Astrocyte of the hippocampus (primary cell): ENCODE measurements at places on chromosomes 1 and 21.

DNA sequence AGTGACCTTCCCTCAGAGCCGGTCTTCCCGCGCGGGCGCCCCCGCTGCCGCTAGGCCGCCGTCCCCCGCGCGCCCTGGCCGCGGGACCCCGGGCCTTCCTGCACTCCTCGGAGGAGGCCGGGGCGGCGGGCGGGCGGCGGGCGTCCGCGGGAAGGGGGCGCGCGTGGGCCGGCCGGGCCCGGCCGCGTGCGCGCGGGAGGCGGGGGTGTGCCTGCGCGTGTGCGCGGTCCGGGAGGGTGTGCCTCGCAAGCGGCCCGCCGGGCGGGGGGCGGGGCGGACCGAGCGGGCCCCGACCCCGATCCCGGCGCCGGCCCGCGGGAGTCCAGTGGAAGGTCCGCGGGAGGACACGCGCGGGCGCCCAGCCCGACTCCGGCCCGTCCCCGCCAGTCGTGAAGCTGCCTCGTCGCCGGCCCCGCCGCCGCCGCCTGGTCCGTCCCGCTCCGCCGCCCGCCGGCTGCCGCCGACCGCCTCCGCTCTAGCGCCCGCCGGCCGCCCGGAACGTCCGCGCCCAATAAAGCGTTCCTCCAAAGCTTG is 438 bp downstream of the MRPS6 start:
- DNase-seq, result no peak

- peak; percentile 77 for DNase-seq
These were observed 11.2 kb downstream of the TNFRSF1B start for GRCh38 chr1:12177999-12178441.

DNA sequence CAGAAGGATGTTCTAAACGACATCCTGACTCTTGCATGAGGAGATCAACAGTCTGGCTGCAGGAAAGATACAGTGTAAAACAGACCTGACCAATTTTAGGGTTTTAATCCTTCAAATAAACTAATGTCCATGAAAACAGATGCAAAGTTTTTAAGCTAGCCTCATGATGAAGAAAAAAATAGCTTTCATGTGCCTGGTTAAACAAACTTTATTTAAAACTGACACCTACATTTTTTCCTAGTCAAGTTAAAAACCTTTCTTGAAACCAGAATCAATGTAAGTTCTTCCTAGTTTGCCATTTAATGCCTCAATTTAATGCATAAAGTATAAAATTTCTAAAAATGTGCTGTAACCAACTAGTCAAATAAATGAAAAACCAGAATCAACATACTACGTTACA is 2.9 kb downstream of the WDR26 start:
- DNase-seq, result no peak

DNA sequence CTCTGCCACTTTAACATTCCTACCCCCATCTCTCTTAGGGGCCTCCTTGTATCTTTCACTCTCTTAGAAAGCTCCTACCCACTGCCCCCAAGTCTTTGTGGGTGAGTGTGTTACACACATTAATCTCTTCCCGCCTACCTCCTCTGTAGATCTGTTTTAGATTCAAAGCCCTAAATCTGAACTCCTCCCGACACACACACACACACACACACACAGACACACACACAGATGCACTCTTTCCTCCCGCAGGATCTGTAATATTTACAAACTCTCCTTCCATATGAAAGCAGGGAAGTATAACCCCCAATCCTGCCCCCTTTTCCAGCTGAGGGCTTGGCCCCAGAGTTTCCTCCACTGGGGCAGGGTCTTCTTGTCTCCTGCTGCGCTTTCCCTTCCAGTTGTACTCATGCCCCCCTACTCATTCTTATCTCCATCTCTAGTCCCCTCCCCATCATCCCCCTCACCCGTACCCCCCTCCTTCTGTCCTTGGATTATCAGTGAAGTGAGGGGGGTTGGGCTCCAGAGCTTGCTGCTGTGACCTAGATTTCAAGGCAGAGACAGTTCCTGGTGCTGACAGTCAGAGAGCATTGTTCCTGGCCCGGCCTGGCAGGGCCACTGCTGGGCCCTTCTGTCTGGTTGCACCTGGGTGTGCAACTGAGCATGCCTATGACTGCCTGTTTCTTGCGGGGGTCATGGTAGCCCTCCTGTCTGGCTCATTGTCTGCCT is 4.3 kb downstream of the PEA15 start:
- DNase-seq, result peak; percentile 25

- no peak for DNase-seq
These were observed 183.9 kb upstream of the NFIA start for GRCh38 chr1:60898413-60898812.

DNA sequence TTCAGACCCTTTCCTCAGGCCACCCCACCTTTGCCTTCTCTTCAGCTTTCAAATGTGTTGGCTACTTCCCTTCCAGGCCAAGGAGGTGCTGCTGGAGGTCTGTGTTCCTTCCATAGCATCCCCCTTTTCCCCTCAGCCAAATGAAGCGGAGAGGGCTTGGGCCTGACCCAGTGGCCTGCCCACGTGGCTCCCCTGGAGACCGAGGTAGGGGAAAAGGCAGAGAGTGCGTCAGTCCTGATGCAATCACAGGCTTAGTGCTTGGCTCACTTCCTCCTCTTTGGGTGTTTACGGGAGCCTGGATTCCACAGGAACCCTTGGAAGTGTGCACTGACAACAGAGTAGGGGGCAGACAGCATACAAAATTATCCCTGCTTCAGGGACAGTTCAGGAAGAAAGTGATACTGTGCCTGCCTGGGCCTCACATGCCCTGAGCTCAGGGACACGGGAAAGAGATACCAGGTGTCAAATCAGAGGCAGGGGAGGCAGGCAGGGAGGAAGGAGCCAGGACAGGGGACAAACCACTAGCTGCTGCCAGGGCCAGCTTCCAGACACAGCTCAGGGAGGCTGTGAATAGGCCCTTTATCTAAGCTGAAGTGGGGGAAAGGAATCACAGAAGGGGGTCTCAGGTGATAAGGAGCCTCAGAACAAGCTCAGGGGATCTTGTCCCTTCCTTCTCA is 16.6 kb upstream of the PTP4A2 start:
- DNase-seq, result peak; percentile 93

DNA sequence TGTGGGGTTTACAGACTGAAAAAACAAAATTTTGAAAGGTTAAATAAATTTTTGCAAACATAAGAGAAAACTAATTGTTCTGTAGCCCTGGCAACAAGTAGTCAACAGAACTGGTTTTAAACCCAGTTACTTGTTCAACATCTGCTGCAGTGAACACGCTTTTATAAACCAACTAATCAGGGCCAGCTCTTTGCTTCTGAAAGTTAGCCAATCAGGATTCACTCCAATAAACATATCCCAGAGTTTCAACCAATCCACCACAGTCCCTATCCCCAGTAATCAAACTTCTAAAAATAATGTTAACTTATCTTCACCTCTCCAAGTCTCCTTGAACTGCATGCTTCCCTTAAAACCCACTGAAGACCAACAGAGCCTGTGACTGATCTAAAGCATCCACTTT is 306.6 kb downstream of the CTH start:
- no peak for DNase-seq

DNA sequence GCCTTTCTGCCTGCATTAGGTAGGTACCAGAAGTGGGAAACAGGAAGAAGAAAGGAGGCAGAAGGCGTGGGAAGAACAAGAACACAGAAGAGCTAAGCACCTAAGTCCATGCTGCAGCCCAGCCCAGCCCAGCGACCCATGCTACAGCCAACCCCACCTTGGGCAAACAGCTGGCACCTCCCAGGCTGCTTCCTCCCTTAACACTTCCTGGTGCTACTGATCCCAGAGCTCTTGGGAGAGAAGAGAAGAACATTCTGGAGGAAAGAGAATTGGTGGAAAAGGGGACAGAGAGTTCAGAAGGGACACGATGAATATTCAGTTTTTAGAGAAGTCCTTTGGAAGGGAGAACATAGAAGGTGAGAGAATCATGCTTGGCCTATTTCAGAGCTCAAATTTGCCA is 28.5 kb downstream of the PLEKHA6 start:
- no peak for DNase-seq

GRCh38 chr1:39407510-39407895 is 83.9 kb upstream of the BMP8A start:
- peak; percentile 44 for DNase-seq

DNA sequence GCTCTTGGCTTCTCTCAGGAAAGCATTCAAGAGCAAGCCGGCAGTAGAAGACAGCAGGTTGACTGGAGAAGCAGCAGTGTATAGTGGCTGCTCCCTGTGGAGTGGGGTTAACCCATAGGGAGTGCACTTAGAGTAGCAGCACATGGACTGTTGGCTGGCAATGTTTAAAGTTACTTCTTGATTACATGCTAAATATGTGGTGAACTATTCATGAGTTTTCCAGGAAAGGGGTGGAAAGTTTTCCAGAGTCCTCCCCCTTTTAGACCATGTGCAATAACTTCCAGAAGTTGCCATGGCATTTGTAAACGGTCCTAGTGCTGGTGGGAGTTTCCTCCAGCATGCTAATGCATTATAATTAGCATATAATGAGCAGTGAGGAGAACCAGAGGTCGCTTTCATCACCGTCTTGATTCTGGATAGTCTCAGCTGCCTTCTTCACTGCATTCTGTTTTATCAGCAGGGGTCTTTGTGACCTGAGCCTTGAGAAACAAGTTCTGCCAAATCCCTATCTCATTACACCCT is 131.8 kb downstream of the CCDC185 start:
- DNase-seq, result peak; percentile 69

DNA sequence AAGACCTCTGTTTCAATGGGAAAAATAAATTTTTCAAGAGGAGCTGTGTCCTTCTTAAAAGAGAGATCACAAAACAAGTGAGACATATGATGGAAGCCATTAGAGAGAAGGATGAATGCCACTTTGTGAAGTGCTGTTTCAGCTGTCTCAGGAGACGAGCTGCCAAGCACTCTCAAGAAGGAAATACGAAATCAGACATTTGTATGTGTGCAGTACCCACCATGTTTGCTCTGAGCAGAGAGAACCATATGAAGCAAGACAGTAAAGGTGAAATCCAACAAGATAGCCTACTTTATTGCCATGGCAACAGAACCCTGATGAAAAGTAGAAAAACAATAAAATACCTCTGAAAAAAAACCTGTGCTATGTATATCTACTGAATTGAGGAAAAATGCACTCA is 168.1 kb downstream of the AMY1C start:
- no peak for DNase-seq

GRCh38 chr1:225817611-225818061 is 7.7 kb downstream of the EPHX1 start:
- peak; percentile 98 for DNase-seq

DNA sequence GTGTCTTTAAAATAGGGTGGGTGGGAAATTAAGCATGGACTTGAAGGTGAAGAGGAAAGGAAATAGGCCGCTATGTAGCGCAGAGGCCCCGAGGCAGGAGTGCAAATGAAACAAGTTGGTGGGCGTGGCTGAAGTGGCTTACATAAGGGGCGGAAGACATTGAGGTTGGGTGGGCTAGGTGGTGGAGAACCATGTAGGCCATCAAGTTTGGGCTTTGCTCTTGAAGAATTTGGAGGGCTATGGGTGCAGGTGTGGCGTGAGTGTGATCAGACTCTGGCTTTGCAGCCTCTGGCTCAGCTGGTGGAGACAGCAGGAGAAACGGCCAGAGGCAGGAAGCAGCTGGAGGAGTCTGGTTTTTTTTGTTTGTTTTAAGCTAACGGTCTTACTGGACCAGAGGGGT is 6.7 kb downstream of the SLFNL1 start:
- no peak for DNase-seq

DNA sequence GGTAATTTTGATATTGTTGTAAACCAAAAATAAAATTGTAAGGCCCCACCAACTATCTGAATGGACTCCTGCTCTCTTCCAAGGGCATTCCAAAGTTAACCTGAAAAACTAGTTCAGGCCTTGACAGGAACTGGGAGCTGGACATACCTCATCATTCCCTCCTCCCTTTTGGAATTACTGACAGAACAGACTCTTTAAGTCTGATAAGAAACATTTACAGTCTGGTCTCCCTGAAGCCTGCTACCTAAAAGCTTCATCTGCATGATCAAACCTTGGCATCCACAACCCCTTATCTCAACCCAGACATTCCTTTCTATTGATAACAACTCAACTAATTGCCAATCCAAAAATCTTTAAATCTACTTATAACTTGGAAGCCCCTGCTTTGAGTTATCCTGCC is 123.8 kb downstream of the TLR5 start:
- DNase-seq, result no peak

DNA sequence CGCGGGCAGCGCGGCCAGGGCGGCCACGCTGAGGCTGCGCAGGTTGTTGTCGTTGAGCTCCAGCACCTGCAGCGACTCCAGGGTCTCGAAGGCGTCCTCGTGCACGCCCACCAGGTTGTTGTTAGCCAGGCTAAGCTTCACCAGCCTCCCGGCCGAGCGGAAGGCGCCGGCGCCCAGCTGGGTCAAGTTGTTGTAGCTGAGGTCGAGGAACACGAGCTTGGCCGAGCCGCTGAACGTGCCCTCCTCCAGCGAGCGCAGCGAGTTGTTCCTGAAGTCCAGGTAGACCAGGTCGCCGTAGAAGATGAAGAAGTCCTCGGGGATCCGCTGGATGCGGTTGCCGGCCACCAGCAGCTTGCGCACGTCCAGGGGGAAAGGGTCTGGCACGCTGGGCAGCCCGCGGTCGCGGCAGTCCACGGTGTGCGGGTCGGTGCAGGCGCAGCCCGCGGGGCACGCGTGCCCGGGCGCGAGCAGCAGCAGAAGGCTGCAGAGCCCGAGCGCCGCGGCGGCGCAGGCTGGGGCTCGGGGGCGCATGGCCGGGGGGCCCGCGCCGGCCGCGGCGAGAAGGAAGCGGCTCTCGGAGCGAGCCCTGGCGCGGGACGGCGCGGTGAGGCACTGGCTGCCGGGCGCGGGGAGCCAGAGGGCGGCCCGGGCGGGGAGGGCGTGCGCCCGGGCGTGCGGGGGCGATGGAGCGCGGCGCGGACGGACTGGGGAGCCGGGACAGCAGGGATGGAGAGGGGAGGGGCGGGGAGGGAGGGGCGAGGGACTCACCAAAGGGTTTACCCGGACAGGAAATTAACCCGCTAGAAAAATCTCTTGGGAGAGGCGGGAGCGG is 524 bp downstream of the LRRC38 start:
- DNase-seq, result peak; percentile 17

DNA sequence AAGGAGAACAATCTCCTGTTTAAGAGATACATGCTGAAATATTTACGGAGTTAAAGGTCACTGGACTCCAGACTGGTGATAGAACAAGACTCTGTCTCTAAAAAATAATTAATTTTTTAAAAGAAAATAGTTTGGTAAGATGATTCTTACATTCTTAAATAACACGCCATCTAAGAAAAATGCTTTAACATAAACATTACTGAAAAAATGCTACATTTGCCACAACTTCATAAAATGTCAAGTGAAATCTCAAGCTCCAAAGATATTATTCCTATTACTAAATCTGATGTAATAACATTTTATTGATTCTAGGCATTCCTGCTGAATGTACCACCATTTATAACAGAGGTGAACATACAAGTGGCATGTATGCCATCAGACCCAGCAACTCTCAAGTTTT is 4.1 kb downstream of the ANGPTL3 start:
- no peak for DNase-seq

GRCh38 chr1:118290046-118290445 is 105.0 kb upstream of the SPAG17 start:
- no peak for DNase-seq

DNA sequence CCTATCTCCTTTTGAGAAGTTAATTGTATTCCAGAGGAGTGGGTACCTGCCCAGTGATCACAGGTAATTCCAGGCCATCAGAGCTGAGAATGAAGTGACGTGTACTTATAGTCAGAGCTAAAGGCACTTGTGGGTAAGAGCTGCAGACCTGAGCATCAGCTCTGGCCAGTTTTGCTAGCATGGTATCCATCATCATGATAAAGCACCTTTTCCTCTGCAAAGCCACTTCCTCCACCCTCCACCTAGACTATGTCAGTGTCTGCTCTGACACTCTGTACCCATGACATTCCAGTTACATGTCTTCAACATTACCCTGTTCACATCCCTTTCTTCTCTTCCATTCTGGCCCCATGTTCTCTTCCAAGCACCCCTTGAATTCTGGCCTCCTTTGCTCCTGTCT is 157.3 kb downstream of the GRIK3 start:
- no peak for DNase-seq

- no peak for DNase-seq
These were observed 12.5 kb upstream of the DNM3 start for GRCh38 chr1:171828794-171829193.
